ENCODE measurements at places on chromosomes 13 and 19.
A peak's percentile ranks its signal among the peaks of the same experiment; 100 is the strongest.

DNA sequence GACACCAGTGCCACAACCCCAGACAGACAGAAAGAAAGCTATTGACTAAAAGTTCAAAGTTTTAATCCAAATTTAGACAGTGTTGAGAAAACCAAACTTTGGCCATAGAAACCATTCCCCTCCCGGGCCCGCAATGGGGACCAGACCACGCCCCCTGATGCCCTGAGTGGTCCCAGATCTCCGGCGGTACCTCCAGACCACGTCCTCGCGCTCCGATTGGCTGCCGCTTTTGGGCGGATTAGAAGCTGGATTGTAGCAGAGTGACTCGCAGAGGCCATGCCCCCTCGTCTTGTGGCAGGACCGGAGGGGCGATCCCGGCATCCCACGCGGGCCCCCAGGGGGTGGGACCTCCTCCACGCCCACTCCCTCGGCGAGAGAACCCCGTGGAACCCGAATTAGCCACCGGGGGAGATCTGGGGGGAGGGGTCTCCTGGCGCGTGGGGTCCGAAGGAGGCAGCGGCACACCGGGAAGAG lies 797 bp upstream of the HSD17B14 start:
- peak; percentile 83 for DNase-seq

DNA sequence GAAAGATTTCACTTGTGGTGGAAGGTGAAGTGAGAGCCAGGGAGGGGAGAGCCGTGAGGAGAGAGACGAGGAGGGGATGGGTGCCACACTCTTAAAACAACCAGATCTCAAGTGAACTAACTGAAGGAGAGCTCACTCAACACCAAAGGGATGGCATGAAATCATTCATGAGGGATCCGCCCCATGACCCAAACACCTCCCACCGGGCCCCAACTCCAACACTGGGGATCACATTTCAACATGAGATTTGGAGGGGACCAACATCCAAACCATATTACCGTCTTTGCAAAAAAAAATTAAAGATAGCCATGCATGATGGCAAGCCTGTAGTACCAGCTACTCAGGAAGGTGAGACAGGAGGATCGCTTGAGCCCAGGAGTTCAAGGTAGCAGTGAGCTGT lies 34.9 kb upstream of the POP4 start:
- no peak for DNase-seq

DNA sequence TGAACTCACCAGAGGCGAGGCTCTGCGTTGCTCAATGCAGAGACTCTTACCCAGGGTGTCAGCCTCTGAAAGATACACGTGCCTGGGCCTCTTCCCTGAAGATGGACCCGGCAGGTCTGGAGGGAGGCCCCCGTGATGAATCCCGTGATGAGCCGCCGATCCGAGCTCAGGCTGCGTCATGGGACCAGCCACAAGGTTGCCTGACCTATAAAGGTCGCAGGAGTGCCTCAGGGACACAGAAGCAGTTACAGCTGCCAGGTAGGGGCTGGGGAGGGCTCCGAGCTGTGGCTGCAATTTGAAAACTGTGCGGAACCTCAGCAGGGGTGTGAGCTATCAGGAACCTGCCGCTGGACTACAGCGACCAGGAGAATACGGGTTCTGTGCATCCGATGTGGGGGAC lies 10.5 kb upstream of the ATP11A start:
- no peak for DNase-seq

DNA sequence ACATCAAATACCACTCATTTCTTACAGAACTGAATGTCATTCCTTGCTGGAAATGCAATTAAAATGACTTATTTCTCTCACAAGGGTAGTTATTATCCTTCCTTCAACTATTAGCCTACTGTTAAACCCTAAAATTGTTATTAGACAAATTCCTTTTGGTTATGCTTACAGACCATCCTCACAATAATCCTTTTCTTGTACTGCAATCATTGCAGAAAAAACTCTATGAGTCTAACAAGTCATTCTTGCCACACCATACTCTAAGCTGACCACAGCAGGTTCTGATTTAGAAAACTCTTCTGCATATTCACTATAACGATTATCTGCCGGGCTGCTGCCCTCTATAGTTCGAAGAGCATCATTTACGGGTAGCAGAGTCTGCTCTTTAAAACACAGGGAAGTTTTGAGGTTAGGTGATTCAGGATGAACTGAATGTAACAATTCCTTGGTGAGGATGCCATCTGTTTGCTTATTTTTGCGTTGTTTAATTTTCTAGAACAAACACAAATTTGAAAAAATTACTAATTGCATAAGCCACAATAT lies 38.2 kb downstream of the MTMR6 start:
- peak; percentile 74 for DNase-seq

- peak; percentile 63 for DNase-seq
Observed at GRCh38 chr13:52356327-52356726, 49.6 kb downstream of the THSD1 start.

Data from fibroblast of mammary gland (primary cell).